Lower leg skin (tissue), 4 donors: ENCODE measurements at places on chromosomes 4 and X. TPM values are rescaled to one million over a fixed set of nuclear protein-coding genes. Genes with fewer than 3 reads are reported as not detected.

Gene MAGEB1
- not detected for total RNA-seq

Gene VCX
- not detected for total RNA-seq

Gene TLR1
- total RNA-seq, result 4.4 TPM

DNA sequence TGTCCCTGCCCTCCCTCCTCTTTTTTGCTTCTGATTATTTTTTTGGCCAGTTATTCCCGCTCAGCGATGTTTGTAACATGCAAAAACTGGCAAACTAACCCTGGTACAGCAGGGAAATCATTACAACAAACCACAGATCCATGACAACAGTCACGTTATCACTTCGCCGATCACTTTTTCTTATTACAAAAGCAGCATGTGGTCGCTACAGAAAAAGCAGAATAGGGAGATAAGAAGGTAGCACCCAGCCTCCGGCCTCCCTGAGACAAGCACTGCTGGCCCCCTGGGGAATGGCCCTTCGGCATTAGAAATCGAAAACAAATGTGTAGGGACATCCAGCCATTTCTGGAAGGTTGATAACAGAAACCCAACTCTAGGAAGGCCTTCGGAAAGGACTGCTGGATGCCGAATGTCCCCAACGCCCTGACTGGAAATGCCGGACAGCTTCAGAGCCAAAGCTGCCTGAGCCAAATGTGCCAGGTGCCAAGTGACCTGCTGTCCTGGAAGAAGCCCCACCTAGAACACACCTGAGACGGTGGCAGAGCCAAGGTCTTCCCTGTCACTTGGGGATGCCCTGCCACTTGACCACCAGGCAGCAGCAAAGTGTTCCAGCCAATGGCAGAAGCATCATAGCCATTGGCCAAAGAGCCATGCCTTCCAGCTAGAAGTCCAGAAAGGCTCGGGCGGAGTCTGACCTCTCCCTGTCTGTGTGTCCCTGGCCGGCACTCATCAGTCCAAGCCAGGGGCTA lies 2.9 kb downstream of the IDH3G start:
- no peak for DNase-seq

DNA sequence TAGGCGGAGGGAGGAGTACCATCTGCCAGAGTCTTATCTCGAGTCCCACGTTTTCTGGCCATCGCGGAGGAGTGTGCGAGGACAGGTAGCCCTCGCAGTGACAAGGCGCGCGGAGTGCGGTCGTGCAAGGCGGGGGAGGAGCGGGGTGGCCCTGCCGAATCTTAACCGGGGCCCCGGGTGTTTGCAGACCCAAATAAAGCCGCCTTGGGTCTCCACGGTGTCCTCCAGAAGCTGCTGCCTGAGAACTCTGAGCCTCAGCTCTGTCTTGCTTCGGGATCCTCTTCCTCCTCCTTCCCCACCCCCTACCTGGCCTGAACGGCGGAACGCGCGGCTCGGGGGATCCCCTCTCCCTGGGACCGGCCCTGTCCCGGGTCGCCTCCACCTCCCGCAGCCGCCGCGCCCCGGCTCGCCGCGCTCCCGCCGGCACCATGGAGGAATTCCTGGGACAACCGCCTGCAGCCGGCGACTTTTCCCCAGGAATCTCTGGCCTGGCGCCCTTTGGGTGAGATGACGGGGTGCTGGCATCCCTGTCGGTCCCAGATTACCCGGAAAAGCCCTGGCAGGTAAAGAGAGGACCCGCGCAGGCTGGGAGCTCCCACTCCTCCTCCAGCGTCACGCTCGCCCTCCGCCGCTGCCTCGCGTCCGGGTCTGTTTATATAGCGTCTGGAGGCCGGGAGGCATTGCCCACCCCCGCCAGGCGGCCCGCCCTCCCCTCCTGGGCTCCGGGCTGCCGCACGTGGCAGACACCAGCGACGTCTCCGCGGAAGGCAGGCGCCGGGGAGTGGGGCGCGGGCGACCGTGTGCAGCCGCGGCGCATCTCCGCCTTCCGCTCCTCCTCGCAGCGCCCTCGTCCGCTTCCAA lies at the start of gene GALNTL6:
GALNTL6 (plus strand) TSS at position 740 of the 861 bp plus-strand sequence.
- no peak for DNase-seq

DNA sequence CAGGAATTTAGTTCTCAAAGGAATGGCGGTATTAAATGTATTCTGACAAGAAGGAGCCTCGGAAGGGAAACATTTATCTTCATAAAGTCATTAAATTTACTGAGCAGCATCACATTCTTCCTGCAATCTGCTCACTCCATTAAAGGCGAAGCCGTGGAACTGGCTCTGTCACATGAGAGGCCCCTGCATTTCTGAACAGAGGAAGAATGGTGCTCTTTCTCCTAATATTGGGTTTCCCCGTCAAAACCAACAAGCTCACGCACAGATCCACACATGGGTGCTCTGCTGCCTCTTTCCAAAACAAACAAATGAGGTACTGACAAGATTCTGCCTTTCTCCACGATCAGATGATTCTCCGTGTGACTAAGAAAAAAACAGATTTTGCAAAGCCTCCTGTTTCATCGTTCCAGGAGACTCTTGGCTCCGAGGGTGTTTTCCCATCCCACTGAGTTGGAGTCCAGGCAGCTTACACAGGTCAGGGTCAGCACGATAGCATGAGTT lies 191.2 kb downstream of the IDS start:
- DNase-seq, result no peak

DNA sequence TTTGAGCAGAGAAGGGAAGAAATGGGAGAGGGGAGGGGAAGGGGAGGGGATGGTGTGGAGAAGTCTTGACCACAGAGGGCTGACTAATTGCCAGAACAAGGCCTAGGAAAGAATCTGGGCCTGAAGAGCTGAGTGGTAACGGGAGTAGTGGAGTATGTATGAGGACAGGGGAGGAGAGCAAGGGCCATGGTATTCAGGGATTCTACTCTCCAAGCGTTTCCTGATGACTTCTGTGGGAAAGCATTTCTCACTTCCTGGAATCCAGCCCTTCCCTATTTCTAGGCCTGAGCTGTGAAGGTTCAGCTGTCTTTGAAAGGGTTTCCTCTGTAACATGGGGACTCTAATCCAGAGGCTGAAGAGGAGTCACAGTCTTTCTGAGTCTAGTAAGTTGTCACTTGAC lies 19.7 kb upstream of the SOX3 start:
- no peak for DNase-seq

DNA sequence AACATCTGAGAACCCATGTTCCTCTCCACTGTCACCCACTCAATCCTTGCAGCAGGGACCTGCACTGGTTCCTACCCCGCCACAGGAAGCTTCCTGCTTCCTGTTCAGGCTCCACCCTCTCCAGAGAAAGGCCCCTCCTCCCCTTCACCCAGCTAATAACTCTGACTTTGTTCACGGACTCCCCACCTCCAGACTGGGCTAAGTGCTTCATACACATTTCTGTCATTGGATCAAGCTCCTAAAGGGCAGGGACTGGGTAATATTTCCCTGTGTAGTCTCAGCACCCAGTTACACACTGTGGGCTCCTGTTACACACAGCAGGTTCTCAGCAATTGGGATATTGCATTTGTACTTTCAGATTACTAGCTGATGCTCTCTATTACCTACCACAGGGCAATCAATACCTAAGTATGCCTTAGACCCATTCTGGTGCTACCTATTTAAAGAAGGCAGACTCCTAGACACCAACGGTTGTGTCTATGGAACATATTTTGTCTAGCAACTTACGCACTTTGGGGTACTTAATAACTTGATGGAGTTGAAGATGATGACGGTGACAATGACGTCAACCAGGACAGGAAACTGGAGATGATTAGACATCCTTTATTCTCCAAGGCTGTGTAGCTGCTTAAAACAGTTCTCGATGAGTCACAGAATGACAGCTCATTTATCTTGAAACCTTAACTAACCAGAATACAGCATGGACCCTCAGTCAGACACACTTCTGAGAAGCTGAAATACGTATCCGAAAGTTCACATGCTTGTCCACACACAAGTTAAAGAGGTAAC lies 58.1 kb downstream of the MAML3 start:
- DNase-seq, result peak; percentile 85

DNA sequence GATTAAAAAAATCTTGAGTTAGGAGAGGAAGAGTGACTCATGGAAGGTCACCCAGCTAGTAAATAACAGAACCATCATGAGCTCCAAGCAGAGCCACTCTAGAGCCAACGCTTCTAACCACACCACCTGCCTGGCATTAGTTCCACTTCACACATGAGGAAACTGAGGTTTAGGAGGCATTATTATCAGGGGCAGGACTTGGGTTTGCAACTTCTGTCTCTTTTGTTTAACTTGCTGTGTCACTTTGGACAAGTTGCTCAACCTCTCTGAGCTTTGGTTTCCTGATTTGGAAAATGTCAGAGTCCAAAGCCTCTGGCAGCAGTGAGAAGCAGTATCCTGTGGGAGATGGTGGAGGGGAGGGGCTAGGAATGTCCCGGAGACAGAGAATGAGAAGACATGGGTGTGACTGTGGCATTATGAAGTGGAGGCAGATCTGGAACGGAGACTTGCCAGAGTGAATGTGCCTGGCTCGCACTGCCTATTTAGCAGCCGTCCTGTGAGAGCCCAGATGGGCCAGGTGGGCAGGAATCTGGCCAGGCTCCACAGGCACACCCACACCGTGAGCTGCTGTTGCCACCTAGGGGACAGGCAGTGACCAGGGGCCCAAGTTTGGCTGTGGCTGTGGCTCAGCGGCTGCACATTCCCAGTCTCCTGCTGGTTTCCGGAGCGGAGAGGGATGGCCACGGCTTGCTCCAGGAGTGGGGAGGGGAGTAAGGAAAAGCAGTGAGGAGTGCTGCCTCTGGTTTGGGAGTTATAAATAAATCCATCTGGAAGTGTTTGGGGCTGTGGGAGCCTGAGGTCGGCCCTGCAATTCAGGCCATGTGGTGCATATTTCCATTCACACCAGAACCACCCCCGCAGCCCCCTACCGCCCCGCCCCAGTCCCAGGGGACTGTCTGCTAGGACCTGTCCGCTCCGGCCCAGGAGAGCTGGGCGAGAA lies 93.4 kb downstream of the NHSL2 start:
- peak; percentile 83 for DNase-seq

- no peak for DNase-seq
These were observed 28.2 kb downstream of the JADE1 start for GRCh38 chr4:128837679-128838078.

GRCh38 chrX:155747520-155747919 lies 133.6 kb upstream of the VAMP7 start:
- DNase-seq, result no peak

- DNase-seq, result no peak
These were observed 549 bp upstream of the XG start for GRCh38 chrX:2751291-2751690.

DNA sequence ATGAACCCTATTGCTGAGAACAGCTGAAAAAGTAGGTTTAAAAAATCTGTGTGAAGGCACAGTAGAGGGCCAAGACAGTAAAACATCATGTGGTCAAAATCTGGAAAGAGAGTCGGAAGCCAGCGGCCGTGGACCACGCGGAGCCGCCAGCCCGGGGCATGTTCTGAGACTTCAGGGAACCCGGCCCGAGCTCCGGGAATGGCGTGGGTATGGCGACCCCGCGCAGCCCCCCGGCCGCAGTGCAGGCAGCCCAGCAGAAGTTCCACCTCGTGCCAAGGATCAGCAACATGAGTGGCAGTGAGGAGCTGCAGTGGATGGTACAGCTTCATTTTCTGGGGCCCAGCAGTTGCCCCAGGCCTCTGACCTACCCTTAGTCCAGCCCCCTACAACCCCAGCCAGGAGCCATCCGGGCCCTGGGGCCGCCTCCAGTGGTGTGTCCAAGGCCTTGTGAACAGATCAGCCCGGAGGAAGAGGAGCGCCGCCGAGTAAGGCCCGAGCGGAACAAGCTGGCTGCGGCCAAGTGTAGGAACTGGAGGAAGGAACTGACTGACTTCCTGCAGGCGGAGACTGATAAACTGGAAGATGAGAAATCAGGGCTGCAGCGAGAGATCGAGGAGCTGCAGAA lies 94.2 kb downstream of the LARP1B start:
- DNase-seq, result no peak

DNA sequence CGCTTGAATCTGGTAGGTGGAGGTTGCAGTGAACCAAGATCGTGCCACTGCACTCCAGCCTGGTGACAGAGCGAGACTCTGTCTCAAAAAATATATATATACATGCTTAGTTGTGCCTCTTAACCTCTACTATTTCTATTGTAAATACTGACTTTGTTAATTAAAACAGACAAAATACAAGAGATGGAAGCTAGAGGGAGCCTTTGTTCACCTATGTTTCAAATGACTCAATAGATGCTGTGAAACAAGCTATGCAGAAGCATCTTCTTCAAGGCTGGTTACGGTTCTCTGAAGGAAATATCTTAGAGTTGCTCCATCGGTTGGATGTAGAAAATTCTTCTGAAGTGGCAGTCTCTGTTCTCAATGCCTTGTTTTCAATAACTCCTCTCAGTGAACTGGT lies 6.2 kb downstream of the NCAPG start:
- no peak for DNase-seq

- no peak for DNase-seq
These were observed 70.1 kb upstream of the ENPP6 start for GRCh38 chr4:184287697-184288255.

- no peak for DNase-seq
These were observed 21.5 kb downstream of the HHIP start for GRCh38 chr4:144667500-144667899.

DNA sequence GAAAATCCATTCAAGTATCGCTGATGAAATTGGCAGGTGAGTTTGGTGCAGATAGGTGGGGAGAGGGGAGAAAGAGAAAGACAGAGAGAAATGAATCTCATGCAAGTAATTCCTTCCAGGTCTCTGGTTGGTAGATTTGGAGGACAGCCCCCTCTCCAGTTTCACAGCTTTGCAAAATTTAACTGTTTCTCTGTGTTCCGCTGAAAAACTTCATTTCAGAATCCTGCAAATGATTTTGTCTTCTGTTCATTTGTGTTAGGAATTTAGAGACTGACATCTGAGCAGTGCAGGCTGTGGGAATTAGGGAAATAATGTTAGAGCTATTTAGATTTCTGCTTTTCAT lies 328.5 kb downstream of the FBXW7 start:
- no peak for DNase-seq

DNA sequence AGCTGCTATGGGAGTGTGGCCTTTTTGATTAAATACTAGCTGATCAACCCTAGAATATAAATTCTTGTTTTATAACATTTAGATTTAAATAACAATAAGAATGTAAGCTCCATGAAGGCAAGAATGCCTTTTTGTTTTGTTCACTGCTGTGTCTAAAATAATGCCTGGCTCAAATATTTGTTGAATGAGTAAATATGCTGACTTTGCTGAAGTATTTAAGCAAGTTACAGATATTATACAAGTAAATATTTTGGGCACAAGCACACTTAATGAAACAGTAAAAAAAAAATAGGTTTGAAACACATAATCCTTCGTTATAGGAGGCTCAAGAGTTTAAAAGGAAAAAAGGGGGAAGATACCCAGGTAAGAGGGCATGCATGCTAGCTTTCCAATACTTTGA lies 24.1 kb downstream of the FABP2 start:
- no peak for DNase-seq

DNA sequence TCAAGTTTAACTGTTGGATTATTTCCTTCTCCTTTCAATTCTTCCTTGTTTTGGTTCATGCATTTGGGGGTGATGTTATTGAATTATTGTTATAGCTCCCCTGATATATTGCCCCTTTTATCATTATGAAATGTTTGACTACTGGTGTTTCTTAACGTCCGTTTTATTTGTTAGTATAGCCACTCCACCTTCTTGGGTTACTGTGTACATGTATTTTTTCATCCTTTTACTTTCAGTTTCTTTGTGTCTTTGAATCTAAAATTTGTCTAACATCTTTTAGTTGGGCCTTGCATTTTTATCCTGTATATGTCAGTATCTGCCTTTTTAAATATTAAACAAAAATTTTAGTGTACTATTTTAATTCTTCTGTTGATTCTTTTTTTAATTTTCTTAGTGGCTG lies 88.7 kb downstream of the TNIP2 start:
- no peak for DNase-seq
